ENCODE measurements at places on chromosomes 1 and 21.
A peak's percentile ranks its signal among the peaks of the same experiment; 100 is the strongest.

- no peak for DNase-seq
Measured at GRCh38 chr1:48644190-48644900, 132.3 kb downstream of the BEND5 start.

DNA sequence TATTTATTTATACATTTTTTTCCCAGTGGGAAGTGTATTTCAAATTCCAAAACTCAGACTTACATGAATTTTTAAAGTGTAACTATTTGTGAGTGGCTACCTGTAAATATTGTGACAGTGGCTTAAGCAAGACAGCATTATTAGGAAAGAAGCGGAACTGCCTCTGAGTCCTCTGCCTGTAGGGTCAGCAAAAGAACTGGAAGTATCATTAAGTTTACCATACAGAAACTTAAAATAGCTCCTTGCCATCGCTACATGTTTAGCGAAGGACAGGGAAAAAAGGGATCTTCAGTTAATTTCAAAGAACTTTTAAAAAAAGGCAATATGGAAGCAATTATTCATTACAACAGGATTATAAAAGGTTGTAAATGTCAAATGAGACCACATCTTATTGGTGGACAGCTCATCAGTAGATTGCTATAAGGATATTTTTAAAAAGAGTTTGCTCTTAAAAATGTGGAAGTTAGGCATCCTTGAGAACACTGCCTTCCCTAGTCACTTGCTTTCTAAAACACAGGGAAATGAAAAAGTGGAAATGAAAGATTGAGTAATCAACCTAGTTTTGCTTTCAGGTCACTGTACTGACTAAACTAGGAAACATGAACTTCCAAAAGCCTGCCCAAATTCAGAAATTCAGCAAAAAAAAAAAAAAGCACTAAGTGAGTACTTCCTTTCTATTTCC, 39.2 kb downstream of the NSL1 start:
- DNase-seq = no peak

GRCh38 chr1:233935297-233935868, 30.9 kb downstream of the SLC35F3 start:
- DNase-seq = no peak

GRCh38 chr1:15885701-15886610, 38.4 kb downstream of the SPEN start:
- DNase-seq = peak; percentile 3

DNA sequence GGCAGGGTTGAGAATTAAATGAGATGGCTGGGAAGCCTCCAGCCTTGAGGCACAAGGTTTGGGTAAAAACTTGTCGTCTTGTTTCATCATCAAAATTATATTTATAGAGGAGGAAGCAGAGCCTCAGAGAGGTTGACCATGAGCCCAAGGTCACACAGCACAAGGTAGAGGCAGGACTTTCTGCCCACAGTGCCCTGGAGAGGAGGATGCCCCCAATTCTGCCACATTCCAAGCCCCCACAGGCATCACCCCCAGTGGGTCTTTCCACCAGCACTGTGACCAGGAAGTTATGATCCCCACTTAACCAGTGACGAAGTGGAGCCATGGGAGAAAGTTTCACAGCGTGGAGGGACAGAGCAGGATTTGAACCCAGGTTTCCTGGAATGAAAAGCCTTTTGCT, 400.0 kb downstream of the MATN1 start:
- no peak for DNase-seq

All from stimulated activated CD8-positive, alpha-beta memory T cell treated with anti-CD3 and anti-CD28 coated beads, Interleukin-15, amount 100 ng/mL, for 48 hours (primary cell).